Activated CD4-positive, alpha-beta T cell treated with anti-CD3 and anti-CD28 coated beads, Interleukin-2, amount 50 U/mL, for 48 hours (primary cell): ENCODE measurements at places on chromosomes 12 and 14.

GRCh38 chr12:104673696-104674482 lies 217.1 kb downstream of the CHST11 start:
- no peak for DNase-seq

GRCh38 chr14:34966413-34966812 lies 16.4 kb upstream of the SRP54 start:
- no peak for DNase-seq

DNA sequence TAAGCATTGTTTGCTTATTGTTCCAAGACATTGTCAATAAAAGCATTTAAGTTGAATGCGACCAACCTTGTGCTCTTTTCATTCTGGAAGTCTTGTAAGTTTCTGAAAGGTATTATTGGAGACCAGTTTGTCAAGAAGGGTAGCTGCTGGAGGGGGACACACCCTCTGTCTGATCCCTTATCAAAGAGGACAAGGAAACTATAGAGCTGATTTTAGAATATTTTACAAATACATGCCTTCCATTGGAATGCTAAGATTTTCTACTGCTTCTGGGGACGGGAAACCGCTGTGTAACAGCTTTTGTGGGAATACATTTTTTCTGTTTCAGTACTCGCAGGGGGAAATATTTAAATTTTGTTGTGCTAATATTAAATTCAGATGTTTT lies 3.5 kb downstream of the FOS start:
- no peak for DNase-seq

DNA sequence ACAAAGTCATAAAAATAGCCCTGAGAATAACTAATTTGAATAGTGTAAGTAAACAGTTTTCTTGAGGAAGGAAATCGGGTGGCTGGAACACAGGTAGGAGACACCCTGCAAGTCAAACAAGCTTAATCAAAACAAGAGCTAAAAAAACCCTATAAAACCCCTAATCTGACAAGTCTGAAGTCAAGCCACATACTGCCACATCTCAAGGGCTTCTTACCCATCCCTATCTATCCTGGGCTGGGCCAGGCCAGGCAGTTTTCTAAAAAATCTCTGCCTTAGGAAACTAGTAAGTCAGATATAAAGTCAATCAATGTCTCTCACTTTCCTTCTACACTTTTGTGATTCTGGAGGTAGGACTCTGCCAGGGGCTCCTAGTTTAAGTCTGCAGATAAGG lies 15.3 kb downstream of the UBE2N start:
- no peak for DNase-seq

DNA sequence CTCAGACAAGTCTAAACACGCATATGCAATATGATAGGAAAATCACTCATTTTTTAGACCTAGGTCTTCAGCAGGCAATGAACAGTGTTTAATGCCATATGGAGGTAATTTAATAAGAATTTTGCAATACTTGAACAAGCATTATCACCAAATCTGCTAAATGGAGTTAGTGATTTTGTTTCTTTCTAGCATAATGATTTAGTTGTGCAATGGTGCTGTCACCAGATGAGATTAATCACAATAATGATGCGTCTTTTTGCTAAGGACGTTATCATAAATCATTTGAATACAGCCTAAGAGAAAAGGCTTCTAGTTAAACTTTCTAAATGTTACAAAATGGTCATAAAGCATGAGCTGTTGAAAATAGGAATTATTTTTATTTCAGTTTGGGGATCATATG lies 170.0 kb upstream of the SLC16A7 start:
- no peak for DNase-seq

- DNase-seq = no peak
Measured at GRCh38 chr12:127284870-127285431, 982.0 kb upstream of the TMEM132C start.

DNA sequence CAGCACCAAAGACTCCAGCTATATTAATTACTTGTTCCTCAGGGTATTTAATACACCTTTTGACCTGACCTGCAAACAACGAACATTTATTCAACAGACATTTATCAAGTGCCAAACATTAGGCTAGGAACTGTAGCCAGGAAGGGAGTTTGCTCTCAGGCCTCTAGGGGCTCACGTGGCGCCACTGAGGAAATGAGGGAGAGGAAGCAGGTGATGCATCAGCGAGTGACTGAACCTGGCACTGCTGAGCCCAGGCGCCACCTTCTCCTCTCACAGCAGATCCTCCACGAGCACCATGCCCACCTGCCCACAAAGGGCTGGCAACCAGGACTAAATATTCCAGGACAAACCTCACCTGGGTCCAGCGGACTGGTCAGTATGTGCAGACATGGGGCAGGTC lies 50.2 kb downstream of the SETD3 start:
- DNase-seq = peak; percentile 29

DNA sequence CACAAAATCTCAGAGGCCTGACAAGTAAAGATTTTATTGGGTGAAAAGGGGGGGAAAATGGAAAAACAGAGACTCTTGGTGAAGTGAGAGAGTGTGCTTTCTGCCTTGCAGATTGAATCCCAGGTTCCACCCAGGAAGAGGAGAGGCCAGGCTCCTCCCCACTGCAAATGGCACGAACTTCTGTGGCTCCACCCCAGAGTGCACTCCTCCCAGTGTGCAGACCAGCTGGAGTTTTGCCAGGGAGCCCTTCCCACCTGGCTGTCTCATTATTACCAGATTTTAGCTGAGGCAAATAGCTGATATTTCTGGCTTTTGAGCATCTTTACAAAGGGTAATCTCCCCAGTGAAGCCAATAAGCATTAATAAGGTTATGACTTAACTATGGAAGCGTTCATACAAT lies 51.9 kb downstream of the TESPA1 start:
- DNase-seq = no peak

GRCh38 chr14:92900660-92901059 lies 22.3 kb upstream of the CHGA start:
- no peak for DNase-seq

DNA sequence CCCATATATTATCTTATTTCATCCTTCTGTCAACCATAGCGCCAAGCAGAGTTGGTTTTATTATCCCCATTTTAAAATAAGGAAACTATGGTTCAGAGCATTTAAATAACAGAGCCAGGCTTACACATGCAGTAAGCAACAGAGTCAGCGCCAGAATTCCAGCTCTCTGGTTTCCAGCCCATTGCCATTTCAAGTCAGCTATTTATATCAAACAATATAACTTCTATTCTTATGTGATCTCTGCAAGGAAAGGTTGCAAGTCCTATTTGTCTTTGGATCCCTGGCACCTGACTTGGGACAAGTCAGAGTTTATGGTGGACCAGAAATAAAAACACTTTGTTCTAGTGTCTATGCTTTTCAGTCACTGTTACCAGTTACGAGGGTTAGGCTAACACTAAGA lies 174.1 kb upstream of the EEA1 start:
- no peak for DNase-seq

GRCh38 chr14:81319314-81319713 lies 80.8 kb downstream of the STON2 start:
- DNase-seq = no peak

DNA sequence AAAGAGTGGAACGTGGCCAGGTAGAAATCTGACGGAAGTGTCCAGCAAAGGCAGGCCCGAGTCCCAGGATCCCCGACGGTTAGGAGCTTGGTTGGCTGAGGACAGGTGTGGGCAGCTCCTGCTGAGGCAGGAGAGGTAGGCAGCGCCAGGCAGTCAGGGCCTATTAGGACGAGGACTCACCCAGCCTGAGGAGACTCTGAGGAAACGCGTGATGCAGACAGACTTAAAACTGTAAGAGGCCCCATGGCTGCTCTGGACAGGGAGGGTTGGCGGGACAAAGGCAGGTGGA lies 255.7 kb upstream of the SFSWAP start:
- no peak for DNase-seq

GRCh38 chr12:3223601-3224529 lies 146.7 kb downstream of the TSPAN9 start:
- no peak for DNase-seq

- no peak for DNase-seq
Measured at GRCh38 chr12:93645702-93646101, 31.5 kb upstream of the CRADD start.

DNA sequence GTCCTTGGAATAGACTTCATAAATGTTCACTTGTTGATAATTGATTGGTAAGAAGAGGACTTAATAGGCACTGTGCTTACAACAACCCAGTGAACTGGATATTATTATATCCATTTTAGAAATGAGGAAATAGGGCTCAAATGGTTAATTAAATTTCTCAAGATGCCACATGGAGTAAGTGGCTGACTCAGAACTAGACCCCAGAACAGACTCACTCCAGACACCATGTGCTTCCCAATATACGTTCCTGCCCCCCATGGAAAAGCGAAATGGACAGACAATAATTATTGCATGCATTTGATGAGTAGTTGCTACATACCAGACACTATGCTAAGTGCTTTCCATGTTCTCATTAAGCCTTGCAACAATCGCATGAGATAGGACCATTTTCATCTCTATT lies 895 bp upstream of the ANKS1B start:
- DNase-seq = no peak

- no peak for DNase-seq
Measured at GRCh38 chr12:76216585-76217472, 131.4 kb downstream of the BBS10 start.

DNA sequence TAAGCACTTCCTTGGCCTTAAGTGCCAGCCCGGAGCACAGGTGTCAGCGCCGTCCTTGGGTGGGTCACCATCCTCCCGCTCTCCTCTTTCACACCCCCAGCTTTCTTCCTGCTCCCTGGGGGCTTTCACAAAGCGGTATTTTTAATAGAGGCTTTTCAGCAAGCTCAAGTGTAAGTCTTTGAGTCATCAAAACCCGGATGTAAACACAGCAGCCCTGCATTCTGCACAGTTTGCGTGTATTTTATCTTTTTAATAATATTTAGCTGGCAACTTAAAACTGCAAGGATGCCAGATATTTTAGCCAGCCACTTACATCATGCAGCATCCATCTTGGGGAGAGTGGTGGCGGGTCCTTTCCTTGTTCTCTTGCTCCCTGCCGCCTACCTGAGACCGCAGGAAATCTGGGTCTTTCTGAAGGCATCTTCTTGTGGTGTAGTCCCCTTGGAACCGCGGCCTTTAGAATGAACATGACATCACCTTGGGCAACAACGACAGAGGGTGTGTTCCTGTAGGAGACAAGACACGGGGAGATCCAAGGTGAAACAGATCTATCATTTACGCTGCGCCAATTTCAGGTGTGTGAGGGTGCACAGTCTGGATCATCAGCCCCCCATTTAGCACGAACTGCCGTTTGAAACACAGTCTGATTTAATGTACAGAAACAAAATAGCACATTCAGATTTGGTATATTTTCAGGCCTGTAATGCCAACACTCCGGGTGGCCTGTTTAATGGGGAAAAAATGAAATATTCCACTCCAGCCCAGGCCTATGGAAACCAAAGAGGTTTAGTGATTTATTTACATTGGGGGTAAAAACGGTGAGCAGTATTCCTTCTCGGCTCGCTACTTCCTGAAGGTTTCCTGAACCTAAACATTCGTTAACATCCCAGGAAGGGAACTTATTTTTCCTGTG lies 12.5 kb upstream of the IRF2BPL start:
- DNase-seq = peak; percentile 64

GRCh38 chr14:64502887-64503433 lies 678 bp downstream of the ZBTB25 start:
- DNase-seq = peak; percentile 25

DNA sequence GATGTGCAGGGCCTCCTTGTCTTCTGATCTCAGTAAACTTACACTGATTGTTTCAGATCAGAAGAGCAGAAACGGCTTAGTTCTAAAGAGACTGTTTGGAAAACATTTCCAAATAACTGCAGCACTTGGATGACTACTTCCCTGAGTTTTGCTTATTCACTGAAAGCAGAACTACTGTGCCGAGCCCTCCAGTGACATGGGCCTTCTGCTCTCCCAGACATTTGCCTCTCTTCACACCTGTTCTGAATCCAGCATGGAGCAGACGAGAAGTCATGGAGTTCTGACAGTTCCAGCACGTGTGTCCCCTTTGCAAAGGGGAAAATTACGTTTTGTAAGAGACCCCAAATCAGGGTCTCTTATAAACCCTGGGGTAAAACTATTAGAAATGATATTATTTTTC lies 31.4 kb downstream of the ETNK1 start:
- DNase-seq = no peak

DNA sequence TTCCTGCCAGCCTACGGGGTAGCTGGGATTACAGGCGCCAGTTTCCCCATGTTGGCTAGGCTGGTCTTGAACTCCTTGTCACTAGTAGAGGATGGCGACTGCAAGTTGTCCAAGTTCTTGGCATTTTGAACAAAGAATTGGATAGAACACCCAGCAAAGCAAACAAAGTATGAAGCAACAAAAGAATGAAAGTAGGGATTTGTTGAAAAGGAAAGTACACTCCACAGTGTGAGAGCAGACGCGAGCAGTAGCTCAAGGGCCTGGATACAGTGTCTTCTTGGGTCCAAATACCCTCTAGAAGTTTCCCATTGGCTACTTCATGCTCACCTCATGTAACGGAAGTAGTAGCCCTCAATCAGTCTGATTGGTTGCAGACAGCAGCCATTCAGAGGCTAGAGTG lies 152.2 kb downstream of the CCER1 start:
- no peak for DNase-seq

GRCh38 chr14:102096569-102097188 lies 9.8 kb upstream of the HSP90AA1 start:
- DNase-seq = peak; percentile 79
